ENCODE measurements at places on chromosomes 2 and 18.

DNA sequence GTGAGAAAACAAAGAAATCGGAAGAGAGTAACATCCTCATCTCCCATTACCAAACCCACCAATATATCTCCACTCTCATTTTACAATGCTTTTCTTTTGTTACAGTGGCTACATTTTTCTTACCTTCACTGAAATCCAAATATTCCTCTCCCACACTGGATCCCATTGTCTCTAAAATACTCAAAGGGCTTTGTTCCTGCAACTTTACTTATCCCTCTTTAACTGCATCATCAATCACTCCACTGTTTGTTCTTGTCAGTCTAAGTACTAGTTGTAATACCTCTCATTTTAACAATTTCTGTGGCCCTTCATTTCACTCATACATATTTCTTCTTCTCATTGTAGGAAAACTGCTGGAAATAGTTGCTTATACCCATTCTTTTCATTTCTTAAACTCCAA is 464.2 kb upstream of the PIK3C3 start:
- no peak for DNase-seq

GRCh38 chr2:118202707-118203303 is 114.5 kb downstream of the INSIG2 start:
- DNase-seq: no peak

- DNase-seq: no peak
Observed at GRCh38 chr2:109466674-109467575, 146.8 kb downstream of the SEPTIN10 start.

GRCh38 chr2:134233728-134234136 is 20.1 kb upstream of the MGAT5 start:
- no peak for DNase-seq

GRCh38 chr2:208713066-208713745 is 306.6 kb downstream of the PTH2R start:
- no peak for DNase-seq

DNA sequence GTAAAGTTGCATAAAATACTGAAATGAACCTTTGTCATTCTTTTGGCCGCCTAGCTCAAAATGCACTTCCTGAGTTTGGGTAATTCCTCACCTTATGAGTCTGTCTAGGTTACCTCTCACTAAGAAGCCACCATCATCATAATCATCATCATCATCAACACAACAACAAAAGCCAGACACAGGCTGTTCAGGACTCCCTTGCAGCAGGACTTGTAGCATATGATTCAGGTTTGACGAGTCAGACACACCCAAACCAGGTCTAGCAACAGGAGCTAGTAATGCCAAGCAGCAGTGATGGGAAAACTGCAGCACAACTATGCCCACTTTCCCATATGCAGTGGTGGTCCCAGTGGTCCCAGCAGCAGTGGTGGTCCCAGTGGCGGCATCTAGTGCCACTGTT is 2.8 kb upstream of the SGO2 start:
- DNase-seq: no peak

DNA sequence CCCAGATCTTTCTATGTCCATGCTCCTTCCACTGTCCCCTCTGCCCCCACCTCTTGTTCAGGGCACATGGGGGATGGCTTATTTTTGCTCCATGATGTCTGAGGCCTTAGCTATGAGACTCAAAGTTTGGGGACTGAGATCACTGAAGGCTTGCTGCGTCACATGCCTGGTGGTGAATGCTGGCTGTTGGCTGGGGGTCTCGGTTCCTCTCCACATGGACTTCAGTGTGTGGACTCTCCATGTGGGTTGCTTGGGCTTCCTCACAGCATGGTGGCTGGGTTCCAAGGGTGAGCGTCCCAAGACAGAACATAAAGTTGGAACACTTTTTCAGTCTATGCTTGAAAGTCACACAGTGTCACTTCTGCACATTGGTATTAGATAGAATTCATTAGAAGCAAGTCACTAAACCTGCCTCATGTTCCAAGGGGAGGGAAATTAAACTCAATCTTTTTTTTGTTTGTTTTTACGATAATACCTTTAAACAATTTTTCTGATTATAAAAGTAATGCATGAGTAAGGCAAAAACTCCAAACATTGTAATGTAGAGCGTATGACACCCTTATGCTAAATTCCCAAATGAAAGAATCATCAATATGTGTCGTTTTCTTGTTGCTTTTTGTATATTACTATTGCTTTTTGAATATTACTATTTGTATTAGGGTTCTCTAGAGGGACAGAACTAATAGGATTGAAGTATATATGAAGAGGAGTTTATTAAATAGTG is 111.7 kb downstream of the MYCN start:
- no peak for DNase-seq
